CD8-positive, alpha-beta T cell (primary cell): ENCODE measurements at places on chromosomes 7 and 10.

- no peak for DNase-seq
Measured at GRCh38 chr7:47461161-47461560, 120.8 kb downstream of the TNS3 start.

GRCh38 chr7:5363729-5364128, 59.9 kb downstream of the TNRC18 start:
- no peak for DNase-seq

DNA sequence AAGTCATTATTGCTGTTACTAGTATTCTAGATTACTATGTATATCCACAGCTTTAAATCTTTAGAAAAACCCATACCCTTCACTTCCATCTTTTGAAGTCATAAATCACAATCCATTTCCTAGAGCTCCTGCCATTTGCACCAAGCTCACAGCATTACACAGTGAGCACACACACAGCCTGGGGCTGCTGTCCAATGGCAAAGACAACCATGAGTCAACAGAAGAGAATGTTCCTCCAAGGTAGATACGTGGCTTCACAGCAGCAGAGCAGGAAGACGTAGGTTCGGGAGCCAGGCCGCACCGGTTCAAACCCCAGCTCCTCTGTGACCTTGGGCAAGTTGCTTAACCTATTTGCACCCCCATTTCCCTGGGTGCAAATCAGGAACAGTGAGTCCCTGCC, 234.6 kb downstream of the DIP2C start:
- DNase-seq = no peak

DNA sequence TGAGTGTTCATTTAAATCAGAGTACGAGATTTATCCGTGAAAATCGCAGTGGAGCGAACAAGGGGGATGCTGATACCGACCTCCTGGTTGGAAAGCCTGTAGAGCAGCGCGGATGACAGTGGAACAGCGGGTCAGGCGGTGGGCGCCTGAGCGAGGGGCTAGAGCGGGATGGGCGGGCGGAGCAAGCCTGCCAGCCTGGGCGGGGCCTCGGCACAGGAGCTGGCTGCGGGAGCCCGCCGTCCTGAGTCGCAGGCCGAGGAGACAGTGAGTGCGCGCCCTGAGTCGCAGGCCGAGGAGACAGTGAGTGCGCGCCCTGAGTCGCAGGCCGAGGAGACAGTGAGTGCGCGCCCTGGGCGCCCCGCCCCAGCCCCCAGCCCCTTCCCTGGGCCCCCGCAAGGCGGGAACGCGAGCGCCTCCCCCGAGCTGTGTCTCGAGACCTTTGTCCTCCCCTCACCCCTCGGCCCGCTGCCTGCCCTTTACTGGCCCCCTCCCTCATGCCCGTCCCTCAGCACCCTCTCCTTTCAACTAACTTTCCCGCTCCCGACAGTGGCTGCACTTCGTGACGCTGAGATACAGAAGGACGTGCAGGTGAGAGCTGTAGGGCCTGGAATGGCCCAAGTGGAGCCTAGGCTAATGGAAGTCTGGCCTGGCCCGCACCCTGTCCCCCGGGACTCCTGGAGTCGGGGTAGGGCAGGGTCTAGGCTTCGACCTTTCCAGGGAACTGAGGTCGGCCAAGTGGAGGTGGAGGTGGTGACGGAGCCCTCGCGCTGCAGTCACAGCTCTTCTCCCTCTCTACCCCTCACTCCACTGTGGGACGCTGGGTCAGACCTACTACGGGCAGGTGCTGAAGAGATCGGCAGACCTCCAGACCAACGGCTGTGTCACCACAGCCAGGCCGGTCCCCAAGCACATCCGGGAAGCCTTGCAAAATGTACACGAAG, at the start of gene AS3MT:
Gene AS3MT, plus strand, starts transcription at position 213 of the 941 bp plus-strand sequence. Its CDS starts 123 bp downstream, at position 336.
- DNase-seq = no peak

- DNase-seq = no peak
Measured at GRCh38 chr7:101575168-101575567, 53.9 kb downstream of the MYL10 start.

- no peak for DNase-seq
Measured at GRCh38 chr7:55101359-55101758, 82.5 kb downstream of the EGFR start.

GRCh38 chr7:11078247-11078834, 104.7 kb downstream of the PHF14 start:
- DNase-seq = no peak

DNA sequence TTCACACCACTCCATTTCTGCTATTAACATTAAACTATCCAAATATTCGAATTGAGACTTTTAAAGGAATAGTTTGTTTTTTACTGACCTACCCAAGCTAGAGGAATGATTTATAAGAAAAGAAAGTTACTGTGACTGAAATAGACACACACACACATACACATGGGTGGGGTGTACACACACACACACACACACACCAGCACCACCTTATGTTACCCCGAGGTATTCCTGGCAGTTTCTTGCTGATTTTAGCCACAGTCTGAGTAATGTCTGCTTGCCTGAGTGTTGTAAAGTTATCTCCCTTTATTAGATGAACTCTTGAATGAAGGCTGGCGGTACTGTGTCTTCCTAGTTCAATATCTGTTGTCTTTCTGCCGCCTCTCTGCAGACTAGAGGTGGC, 91.3 kb upstream of the PRKG1 start:
- no peak for DNase-seq

GRCh38 chr7:99253369-99253768, 19.3 kb upstream of the MYH16 start:
- DNase-seq = no peak

- DNase-seq = no peak
Measured at GRCh38 chr7:33754933-33755928, 150.1 kb upstream of the BMPER start.

- no peak for DNase-seq
Measured at GRCh38 chr7:2251841-2252771, 10.1 kb downstream of the NUDT1 start.

GRCh38 chr7:47291461-47292081, 290.3 kb downstream of the TNS3 start:
- no peak for DNase-seq

DNA sequence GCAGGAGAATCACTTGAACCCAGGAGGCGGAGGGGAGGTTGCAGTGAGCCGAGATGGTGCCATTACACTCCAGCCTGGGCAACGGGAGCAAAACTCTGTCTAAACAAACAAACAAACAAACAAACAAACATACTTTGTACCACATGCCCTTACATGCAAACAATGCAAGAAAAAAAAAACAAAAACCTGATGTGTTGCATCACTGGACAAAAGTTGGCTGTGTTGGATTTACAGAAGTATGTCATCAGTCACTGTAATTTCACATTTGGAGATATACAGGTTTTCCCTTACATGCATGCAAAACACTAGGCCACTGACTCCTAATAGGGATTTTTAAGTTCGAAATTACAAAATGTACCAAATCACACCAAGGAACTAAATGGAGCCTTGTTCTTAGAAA, 138.5 kb downstream of the SRPK2 start:
- DNase-seq = no peak

GRCh38 chr10:119755446-119755845, 29.6 kb downstream of the INPP5F start:
- DNase-seq = no peak

GRCh38 chr10:129704786-129705525, 237.9 kb downstream of the MGMT start:
- DNase-seq = no peak

DNA sequence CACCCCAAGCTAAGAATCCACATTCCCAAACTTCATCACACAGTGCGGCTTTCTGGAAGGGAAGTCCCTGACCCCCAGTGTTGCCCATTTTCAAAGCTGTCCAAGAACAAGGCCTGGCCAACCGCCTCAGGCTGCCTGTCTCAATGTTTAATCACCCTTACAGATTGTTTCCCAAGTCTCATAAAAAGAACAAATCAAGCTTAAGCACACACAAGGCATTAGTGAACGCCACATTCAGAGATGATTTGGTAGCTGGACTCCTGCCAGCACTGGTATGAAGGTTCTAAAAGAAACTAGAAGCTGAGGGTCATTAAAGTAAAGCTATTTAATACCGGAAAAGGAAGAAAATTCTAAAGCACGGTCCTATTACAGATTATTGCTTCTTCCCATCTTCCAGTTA, 35.6 kb downstream of the C10orf90 start:
- no peak for DNase-seq

DNA sequence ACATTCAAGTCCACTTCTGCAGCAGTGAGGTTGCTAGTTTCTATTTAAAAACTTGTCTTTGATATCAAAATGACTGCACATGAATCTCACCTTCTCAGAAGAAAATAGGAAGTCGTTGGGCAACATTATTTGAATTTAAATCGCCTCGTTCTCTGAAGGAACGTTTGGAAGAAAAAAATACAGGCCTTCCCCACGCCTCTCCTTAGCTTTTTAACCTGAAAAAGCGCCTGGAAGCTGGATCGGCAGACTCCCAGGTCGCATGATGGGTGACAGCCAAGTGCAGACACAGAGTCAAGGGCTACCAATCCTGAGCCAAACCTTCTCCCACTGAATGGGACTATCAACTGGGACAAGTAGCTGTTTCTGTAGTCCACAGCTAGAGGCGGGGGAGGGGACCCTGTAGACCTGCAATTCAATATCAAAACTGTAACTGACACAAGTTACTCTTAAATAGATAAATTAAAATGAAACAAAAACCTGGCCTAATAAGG, 2.2 kb downstream of the FAM53B start:
- no peak for DNase-seq

- DNase-seq = no peak
Measured at GRCh38 chr10:86229376-86229775, 137.2 kb downstream of the GRID1 start.

GRCh38 chr10:67609996-67610793, 85.8 kb downstream of the CTNNA3 start:
- no peak for DNase-seq
